ENCODE measurements at places on chromosomes 16 and 17. TPM values are rescaled to one million over a fixed set of nuclear protein-coding genes. Genes with fewer than 3 reads are reported as not detected.

Gene KRTAP3-1
- total RNA-seq: not detected

Gene GRIN2A
- 0.52 TPM for total RNA-seq

Gene WDR59
- 32.0 TPM for total RNA-seq

Gene ZSCAN10
- total RNA-seq: 217 TPM

Gene RASL10B
- 13.8 TPM for total RNA-seq

Gene GRIN2C
- total RNA-seq: not detected

Gene CACNA1G
- 1.5 TPM for total RNA-seq

Gene LITAFD
- not detected for total RNA-seq

DNA sequence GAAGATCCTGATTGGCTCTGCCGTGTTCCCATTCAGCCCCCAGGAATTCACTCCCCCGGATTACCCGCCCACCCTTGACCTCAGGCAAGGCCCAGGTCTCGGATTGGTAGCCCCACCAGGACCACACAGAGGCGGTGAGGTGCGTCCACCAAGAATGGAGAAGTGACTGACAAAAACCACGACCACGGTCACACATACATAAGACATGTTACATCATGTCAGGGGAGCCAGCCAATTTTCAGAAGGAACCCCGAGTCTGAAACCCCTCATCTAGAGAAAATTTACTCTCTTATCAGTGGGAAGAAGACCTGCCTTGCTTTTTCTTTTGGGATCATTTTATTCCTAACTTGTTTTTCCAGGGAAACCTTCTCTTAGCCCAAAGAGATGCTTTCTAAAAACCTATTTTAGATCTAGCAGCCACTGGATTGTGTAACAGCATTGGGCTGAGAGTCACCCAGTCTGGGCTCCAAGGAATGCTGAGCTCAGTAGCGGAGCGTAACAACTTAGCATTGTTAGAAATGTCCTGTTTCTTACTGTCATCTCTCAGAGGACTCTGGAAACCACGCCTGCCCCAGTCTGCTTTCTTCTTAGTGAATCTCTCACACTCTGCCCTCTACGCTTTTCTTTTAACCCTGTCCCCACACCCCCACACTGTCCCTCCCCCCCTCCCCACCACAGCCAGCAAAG, 164.1 kb downstream of the CMIP start:
- DNase-seq: no peak

DNA sequence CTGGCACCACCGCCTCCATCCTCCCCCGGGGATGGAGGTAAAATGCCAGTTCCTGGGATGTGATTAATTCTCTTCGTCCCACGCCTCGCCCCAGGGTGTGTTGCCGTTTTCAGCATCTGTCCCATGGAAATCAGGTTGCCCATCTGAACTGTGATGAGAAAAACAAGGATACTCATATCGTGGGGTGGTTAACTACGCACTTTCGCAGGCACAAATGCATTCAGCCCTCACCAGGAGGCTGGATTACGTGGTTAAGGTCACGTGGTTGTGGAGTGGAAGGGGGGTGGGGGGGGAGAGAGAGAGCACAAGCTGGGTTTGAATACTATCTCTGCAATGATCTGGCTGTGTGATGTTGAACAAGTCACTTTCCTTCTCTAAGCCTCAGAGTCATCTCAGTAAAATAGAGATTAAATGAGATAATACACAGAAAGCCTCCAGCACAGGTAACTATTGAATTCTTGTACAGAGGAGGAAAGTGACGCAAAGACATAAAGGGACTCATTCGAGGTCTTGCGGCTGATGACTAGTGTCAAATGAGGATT, 74.7 kb downstream of the BMERB1 start:
- peak; percentile 60 for DNase-seq

DNA sequence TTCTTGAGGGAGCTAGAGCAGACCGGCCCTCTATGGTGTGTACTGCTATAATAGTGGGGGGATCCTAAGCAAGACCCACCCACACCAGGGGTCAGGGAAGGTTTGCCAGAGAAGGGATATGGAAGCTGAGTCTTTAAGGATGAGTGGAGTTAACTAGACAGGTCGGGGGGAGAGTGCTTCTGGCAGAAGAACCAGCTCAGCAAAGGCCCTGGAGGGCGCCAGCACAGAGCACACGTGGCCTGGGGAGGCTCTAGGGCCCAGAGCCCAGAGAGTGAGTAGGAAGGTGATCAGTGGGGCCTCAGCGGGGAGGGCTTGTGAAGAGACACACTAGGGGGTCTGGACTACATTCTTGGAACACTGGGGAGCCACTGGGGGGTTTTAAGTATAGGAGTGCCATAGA, 21.1 kb downstream of the NGFR start:
- peak; percentile 57 for DNase-seq

DNA sequence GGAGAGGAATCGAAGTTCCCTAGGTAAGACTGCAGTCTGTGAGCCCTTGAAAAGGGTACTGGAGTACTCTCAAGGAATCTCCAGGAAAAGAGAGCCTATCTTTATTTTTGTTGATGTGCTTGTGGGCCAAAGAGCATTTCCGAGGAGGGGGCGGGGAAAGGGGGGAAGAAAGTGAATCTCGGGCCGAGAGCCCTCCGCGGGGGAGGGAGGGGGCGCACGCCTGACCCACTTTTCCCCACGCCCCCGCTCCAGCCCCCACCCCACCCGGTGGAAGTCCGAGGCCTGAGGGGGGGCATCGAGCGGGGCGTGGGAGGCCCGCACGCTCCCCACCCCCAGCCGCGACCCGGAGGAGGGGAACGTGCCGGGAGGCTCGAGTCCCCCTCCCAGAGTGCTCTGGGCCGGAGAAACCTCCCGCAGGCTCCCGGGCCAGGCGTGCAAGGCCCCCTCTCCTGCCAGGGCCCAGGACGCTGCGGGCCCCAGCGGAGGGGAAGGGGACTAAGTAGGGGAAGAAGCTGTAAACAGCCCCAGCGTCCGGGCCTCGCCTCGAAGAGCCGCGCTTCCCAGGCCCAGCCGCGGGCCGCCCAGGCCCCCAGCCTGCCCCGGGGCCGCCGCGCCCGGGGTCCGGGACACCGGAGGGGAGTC, 444 bp downstream of the HELZ start:
- peak; percentile 74 for DNase-seq

GRCh38 chr16:72898216-72898825, 149.6 kb downstream of the ZFHX3 start:
- no peak for DNase-seq

DNA sequence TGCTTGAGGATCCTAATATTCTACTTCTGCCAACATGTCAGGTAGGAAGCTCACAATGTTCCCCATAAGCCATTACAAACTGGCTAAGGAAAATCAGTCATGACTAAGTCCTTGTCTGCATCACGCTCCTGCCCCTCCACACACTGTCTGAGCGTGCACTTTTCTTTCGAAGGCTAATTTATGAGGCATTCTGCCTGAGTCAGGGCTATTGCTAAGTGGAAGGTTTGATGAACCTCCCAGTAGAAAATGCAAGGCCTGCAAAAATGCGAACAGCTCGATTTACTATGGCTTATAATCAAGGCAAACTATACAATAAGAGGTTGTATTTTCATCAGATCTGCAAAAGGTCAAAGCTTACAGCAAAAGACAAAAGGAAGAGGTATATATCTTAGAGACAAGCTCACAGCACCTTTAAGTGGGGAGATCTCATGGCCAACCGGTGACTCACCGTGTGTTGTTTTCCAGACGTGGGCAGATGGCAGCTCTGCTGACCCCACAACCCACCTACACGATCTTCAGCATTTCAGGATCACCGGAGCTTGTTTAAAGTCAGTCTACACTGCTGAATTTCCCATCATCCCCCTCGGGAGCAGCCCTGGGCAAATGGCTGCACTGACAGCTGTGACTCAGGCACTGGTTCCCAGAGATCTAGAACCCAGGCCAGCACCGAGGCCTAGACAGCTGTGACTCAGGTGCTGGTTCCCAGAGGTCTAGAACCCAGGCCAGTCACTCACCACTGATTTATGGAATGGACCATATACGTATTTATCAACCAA, 26.1 kb downstream of the MEAK7 start:
- DNase-seq: no peak

DNA sequence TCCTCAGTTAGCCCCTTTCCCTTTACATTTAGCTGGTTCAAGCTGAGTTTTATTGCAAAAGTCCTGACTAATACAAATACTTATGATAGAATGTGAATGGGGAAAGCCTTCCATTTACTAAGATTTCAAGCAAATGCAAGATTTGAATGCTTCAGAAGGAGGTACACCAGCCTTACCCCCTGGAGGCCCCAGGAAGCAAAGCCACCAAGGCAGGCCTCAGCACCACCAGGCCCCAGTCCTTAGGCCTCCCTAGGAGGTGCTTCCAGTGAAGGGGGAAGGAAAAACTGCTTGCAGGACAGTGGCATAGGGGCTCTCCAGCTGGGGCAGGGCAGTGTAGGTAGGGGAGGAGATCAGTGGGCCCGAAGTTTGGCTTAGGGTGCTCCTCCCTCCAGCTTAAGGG, 7.3 kb upstream of the PRPSAP2 start:
- no peak for DNase-seq

- peak; percentile 46 for DNase-seq
These were observed 3.0 kb downstream of the ALYREF start for GRCh38 chr17:81888105-81888987.

GRCh38 chr16:728131-728889, 1.4 kb downstream of the HAGHL start:
- DNase-seq: peak; percentile 95

- DNase-seq: no peak
These were observed 75.0 kb upstream of the CPHXL start for GRCh38 chr16:75801307-75801706.

- DNase-seq: no peak
These were observed 1.4 kb downstream of the ZSWIM7 start for GRCh38 chr17:15998031-15998562.

DNA sequence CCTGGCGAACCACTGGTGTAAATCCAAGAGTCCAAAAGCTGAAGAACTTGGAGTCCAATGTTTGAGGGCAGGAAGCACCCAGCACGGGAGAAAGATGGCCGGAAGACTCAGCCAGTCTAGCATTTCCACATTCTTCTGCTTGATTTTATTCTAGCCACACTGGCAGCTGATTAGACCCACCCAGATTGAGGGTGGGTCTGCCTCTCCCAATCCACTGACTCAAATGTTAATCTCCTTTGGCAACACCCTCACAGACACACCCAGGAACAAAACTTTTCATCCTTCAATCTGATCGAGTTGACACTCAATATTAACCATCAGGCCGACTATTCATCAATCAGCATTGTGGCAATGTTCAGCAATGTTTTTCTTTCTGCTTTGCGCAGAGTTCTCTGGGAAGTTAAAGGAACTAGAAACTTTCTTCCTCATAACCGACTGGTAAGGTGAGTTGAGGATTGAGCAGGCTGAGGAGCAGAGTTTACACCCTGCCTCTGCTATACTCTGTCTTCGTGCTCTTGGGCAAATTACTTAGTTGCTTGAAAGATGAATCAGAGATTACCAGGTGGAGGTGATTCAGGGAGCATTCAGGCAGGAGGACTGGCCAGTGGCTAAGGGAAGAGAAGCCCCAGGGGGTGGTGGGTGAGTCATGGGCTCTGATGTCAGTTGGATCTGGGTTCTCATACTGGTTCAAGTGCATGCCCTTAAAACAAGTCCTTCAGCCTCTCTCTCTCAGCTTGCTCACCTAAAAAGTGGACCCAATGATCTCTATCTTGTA, 28.2 kb upstream of the BRD7 start:
- no peak for DNase-seq

- no peak for DNase-seq
These were observed 753 bp downstream of the SLC16A11 start for GRCh38 chr17:7043182-7043496.

DNA sequence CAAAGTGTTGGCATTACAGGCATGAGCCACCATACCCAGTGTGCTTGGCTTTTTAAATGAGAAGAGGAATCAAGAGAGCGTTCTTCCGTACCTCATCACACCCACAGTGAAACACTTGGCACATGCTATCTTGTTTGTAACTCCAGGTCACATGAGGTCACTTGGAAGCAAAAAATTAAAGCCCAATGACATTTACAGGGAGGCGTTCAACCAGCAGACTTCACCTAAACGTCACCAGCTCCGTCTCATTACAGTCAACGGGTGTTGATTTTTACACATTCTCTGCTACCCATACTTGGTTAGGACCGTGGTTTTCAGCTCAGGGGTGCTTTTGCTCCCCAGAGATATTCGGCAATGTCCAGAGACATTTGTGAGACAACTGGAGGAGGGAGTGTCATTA, 127.0 kb downstream of the XYLT1 start:
- no peak for DNase-seq

- DNase-seq: peak; percentile 32
These were observed 49.4 kb downstream of the TNFRSF13B start for GRCh38 chr17:16922386-16923096.

DNA sequence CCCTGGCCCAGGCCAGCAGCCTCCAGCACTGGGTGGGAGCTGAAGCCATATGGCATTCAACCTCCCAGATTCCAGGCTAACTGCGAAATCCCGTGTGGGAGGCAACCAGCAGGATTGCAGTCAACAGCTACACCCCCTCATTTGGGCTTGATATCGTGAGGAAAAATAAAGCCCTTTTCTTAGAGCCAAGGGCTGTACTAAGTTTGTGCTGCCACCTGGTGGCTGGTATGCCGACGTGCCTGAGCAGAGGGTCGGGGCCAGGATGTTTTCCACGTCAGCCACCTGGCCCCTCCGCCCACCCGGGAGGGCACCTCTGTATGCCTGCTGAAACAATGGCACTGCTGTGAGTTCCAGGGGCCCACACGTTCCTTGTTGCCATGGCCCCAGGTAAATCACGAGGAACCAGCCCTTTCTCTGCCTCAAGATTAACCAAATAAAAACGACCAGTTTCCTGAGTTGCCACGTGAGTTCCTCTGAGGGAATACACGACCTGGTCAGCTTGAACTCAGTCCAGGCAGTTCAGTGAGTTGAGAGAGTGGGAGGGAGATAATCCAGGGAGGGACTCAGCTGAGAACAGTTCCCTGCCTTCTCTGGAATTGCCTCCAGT, 9.0 kb downstream of the TMEM98 start:
- peak; percentile 93 for DNase-seq

GRCh38 chr16:28879841-28880588, 1.7 kb downstream of the ATP2A1 start:
- DNase-seq: peak; percentile 99

GRCh38 chr17:34400301-34400931, 37.4 kb upstream of the CCL1 start:
- DNase-seq: no peak

GRCh38 chr16:81292936-81293335, 21.8 kb upstream of the GAN start:
- DNase-seq: no peak

DNA sequence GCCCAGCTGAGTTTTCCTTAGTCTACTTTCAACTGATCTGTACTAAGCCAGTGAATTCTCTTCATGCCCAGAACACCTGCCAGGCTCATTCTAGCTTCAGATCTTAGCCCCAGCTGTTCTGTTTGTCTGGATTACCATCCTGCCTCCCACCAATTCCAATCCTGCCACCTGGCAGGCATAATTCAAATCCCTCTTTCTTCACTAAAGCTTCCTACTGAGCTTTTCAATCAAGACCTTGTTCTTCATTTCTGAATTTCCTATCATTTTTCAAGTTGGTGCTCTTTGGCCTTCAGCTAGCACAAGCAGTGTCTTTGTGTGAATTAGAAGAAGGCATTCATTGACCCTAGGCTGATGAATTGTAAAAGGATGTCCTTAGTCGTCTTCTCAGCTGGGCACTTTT, 357.6 kb downstream of the UTP18 start:
- no peak for DNase-seq

- DNase-seq: no peak
These were observed 47.0 kb upstream of the GSG1L start for GRCh38 chr16:28110479-28110878.

Data from H7 (cell line).